ENCODE measurements at places on chromosomes 12 and 14.

- DNase-seq = no peak
These were observed 232.9 kb downstream of the SPTSSA start for GRCh38 chr14:34229140-34229539.

DNA sequence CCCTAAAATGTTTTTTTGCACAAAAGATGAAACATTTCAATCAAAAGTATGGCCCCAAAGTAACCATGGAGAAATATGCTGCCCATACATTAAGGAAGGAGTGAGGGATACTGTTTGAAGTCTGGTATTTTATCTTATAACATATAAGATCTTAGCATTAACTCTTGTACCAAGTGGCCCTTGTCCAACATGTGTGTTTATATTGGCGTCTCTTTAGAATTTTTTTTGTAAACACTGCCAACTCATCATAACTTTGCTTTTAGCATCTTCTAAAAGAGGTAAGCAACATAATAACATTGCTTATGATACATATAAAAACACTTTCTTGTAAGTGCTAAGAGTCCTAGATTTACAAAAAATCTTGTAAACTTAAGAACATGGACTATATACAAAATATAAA lies 419.7 kb downstream of the ADAMTS20 start:
- no peak for DNase-seq

GRCh38 chr14:32430326-32430725 lies 101.2 kb downstream of the AKAP6 start:
- DNase-seq = no peak

- no peak for DNase-seq
These were observed 176.9 kb downstream of the ANO2 start for GRCh38 chr12:5768171-5768570.

- DNase-seq = no peak
These were observed 187.6 kb downstream of the DICER1 start for GRCh38 chr14:94969766-94970165.

GRCh38 chr14:89654998-89655397 lies 238.0 kb upstream of the FOXN3 start:
- no peak for DNase-seq

- no peak for DNase-seq
These were observed 120.6 kb downstream of the DUSP6 start for GRCh38 chr12:89231686-89232085.

DNA sequence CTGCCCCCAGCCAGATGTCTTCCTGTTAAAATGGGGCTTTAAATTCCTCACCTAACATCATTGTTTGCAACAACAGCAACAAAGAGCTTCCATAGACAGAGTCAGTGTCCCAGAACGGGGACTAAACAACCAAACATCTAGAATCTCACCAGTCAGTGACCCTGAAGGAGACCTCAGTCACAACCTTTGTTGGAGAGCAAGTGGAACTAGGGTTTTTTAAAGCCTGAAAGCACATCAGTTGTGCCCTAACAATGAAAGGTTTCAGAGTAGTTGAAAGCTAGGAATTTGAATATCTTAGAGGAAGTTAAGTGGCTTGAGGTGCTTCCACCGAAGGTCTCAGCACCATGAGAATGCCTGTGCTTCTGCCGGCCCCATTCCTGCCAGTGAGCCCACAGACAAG lies 5.0 kb upstream of the ALDH2 start:
- DNase-seq = no peak

DNA sequence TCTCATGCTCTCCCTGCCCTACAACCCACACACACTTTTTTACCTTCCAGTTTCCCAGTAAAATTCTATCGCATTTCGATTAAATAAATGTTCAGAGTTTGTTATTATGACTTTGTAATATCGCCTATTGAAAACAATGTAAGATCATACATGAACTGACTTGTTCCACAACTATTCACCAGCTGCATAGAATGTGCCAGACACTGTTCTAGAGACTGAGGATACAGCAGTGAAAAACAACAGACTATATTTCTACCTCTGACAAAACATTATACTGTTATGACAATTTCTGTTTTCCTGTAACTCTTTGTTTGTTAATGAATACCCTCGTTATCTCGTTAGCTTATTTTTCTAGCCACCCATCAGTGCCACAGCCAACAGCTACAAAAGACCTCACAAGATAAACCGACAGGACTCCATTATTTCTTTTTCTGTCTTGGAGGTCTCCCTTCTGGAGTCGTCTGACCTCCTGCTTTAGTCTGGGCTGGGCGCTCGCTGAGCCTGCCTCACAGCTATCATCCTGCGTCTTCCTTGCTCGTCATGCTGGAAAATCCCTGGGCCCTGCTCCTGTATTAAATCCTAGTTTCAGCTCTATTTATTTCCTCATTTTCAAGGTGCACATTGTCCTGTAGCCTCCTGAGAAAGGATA lies 498.9 kb downstream of the DIO2 start:
- DNase-seq = no peak

DNA sequence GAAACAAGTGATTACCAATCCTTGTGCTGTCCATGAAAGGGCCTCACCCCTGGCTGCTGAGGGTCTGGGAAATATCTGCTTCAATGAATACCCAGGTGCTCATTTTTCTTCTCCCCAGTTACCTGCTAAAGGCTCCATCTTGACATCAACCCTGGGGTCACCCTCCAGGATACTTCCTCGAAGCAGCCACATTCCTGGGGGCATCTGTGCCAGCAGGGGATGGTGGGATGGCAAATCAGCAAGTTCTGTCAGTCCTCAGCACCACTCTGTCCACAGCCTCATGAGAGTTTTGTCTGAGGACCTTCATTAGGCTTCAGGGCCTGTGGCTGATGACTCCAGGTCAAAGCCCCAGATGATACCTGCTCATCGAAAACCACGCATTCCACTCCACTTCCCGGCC lies 124.8 kb downstream of the ZFP36L1 start:
- no peak for DNase-seq

GRCh38 chr14:80475074-80475473 lies 263.8 kb upstream of the DIO2 start:
- no peak for DNase-seq

- peak; percentile 90 for DNase-seq
These were observed 15.8 kb downstream of the CD9 start for GRCh38 chr12:6215932-6216494.

DNA sequence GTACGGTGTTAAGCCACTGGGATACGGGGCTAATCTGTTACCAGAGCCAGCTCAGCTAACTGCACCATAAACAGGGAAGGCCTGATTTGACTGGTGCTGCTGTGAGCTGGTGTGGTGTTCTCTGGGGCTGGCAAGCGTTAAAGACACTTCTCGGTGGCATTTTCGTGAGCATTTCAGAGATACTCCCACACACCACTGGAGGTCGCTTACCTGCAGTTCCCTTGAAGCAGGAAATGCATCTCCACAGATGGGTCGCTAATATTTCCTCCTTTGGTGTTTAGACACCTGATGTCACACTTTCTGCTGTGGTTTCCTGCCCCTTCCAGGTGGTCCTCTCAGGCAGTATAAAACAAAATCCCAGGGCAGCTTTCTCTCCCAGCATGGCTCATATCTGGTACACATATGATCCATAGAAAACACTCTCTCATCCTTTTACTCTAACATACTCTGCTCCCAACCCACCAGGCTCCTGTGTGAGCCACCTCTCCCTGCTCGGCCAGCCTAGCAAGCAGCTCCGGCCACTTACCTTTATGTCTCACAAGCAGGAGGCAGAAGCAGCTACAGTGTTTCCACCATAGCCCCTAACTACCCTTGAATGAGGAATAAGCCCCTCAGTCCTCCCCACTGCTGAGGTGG lies 129.9 kb upstream of the GRIN2B start:
- no peak for DNase-seq

GRCh38 chr14:73741386-73741875 lies 27.2 kb upstream of the PNMA1 start:
- peak; percentile 71 for DNase-seq

- no peak for DNase-seq
These were observed 20.7 kb downstream of the GCH1 start for GRCh38 chr14:54881761-54882401.

- peak; percentile 82 for DNase-seq
These were observed 6.2 kb downstream of the AMN start for GRCh38 chr14:102928412-102929240.

DNA sequence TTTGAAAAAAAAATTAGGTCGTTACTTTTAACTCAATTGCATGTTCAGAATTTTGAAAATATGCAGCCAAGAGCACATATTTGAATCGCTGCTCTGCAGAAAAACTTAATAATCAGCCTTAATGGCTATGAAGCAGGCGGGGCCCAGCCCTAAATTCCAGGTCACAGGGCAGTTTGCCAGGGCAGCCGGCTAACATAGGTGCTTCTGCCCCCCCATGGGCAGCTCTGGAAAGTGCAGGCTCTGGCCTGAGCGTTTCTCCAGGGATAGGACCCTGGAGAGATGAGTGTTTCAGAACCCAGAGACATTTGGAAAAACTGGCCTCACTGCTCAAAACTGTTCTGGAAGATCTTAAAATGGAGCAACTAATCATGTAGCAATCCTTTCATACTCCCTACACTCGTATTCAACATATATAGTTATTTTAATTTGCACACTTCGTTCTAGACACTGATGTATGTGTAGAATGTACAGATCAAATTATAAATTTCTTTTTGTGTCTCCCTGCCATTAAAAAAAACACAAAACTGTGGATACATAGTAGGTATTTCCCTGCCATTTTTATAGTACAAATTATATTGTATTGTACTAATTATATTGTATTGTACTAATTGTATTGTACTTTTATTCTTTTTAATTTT lies 26.0 kb upstream of the PTGR2 start:
- DNase-seq = peak; percentile 91

DNA sequence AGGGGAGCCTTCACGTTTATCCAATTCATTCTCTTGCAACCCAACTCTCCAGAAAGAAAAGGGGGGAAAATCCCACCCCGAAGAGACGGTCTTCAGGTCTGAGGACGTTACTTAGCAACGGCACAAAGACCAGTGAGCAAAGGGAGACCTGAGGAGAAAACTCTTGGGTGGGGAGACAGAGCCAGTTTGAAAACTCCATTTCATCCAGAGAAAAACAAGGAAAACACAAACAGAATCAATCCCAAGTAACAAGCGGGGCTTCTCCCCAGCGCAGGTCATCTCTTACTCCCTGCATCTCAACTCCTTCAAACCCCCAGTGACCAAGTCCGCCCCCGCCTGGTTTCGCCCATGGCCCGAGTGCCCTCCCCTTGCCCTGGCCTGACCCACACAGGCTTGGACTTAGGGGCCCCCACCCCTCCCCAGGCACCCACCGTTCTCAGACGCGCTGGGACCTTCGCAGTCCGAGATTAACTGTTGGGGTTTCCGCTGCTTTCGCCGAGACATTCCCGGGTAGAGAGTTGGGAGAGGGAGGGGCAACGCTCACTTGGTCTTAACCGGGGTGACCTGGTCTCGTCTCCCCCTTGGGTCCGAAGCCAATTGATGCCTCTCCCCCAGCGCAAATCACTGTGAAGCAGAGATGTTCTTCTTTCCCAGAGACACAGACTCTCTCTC lies 10.4 kb upstream of the SALL2 start:
- DNase-seq = no peak

- no peak for DNase-seq
These were observed 353.3 kb downstream of the GRIN2B start for GRCh38 chr12:13628067-13628466.

DNA sequence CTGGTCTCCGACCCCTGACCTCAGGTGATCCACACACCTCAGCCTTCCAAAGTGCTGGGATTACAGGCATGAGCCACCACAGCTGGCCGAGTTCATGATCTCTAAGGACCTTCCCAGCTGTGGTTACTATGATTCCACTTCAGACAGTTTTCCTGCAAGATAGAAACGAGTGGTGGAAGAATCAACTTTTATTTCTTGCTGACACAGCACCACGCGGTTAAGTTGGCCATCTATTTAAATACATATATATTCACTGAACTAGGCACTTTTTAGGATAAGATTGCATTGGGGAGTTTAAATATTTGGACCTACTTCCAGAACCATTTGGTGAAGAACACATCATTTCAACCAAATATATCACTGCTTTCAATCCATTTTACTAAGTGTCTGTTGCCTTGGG lies 213.4 kb downstream of the TBX5 start:
- no peak for DNase-seq

Data from mucosa of gallbladder (tissue), 1 donor.